ENCODE measurements at places on chromosomes 11 and 22. TPM values are rescaled to one million over a fixed set of nuclear protein-coding genes. Genes with fewer than 3 reads are reported as not detected.

Gene RAB39A
- 7.3 TPM for total RNA-seq

Gene TPCN2
- total RNA-seq, result 43.5 TPM

Gene MOGAT2
- total RNA-seq, result 0.11 TPM

Gene ANGPTL5
- 0.44 TPM for total RNA-seq

Gene C11orf87
- total RNA-seq, result not detected

Gene STK33
- total RNA-seq, result 13.8 TPM

Gene CSNK2A3
- 7.5 TPM for total RNA-seq

Gene B3GAT1
- 2.7 TPM for total RNA-seq

Gene F2
- 0.37 TPM for total RNA-seq

- no peak for DNase-seq
Observed at GRCh38 chr11:126157326-126158030, 54.0 kb downstream of the RPUSD4 start.

GRCh38 chr11:45900916-45901617 is 6.0 kb downstream of the FREY1 start:
- DNase-seq, result no peak

GRCh38 chr11:129056916-129057315 is 114.2 kb upstream of the TP53AIP1 start:
- DNase-seq, result peak; percentile 37

GRCh38 chr22:31140746-31141145 is 438 bp upstream of the PLA2G3 start:
- DNase-seq, result no peak

GRCh38 chr11:64888729-64889511 is 10.5 kb upstream of the EHD1 start:
- no peak for DNase-seq

GRCh38 chr22:21947040-21948014 is 5.3 kb downstream of the PPM1F start:
- DNase-seq, result no peak

DNA sequence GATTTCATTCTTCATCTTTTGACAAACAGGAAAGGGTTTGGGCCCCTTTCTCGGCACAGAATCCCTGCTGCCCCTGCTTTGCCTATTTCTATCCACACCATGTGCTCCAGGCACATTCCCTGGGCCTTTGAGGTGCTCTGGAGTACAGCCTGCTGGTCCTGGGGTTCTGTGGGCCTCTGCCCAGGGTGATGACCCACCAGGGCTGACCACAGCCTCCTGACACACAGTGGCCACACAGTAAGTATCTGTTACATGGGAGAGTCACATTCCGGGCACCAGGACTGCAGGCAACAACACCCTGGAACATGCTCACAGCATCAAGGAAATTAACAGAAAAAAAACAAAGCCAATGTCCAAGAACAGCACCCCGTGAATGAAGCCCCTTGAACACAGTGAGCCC is 39.1 kb downstream of the SCUBE2 start:
- no peak for DNase-seq

- no peak for DNase-seq
Observed at GRCh38 chr11:19176629-19177186, 25.1 kb downstream of the CSRP3 start.

DNA sequence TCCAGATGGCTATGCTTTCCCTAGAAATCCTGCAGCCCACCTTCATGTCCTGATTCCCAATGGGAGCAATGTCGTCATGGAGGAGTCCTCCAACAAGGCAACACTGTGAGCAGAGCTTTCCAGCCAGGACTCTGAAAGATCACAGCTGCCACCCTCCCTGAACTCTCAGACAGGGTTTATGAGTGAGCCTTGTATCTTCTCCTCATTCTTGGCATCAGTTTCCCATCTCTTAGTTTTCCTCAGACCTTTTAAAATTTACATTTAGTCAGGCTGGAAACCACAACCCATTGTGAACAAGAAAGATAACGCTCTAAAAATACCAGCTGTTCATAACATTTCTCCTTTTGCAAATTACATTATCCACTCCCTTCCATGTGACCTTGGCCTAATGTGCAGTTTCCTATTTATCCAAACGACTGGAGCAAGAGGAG is 15.6 kb upstream of the LYVE1 start:
- no peak for DNase-seq

- DNase-seq, result peak; percentile 60
Observed at GRCh38 chr11:2582351-2582945, 117.3 kb downstream of the KCNQ1OT1 start.

DNA sequence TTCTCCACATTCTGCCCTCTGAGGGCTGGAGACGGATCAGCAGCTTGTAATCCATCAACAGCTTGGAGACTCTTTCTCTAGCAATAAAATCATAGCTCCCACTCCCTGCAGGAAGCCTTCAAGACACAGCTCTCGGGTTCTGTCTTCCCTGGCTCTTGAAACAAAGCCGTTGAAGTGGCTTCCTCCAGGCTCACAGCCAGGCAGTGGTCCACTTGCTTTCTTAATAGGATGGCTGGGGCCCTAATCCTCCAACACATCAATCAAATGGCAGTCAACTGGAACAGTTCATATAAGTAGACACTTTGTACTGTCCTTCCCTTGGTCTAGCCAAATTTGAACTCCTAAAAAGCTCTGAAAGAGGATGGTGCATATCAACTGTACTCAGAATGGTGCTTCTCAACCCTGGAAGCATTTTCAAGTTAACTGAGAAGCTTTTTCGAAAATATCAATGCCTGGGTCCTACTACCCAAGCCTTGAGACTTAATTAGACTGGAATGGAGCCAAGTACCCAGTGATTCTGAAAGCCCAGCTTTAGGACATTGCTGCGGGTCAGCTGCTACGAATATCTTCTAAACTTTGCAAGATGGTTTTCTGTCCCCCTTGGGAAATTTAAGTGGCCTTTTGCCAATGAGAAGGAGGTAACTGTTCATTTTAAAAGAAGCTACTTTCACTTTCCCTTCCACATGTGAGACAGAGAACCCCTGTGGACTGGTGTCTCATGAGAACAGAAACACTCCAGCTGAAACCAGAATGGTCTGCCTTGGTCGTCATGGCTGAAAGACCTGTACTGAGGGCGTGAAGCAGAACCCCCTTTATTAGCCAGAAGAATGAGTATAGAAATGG is 74.7 kb downstream of the SC5D start:
- no peak for DNase-seq

GRCh38 chr11:12506404-12506921 is 129.1 kb downstream of the PARVA start:
- DNase-seq, result no peak

- DNase-seq, result peak; percentile 64
Observed at GRCh38 chr11:1841511-1842148, 2.8 kb downstream of the TNNI2 start.

GRCh38 chr22:39309881-39310714 is 9.3 kb downstream of the RPL3 start:
- DNase-seq, result no peak

DNA sequence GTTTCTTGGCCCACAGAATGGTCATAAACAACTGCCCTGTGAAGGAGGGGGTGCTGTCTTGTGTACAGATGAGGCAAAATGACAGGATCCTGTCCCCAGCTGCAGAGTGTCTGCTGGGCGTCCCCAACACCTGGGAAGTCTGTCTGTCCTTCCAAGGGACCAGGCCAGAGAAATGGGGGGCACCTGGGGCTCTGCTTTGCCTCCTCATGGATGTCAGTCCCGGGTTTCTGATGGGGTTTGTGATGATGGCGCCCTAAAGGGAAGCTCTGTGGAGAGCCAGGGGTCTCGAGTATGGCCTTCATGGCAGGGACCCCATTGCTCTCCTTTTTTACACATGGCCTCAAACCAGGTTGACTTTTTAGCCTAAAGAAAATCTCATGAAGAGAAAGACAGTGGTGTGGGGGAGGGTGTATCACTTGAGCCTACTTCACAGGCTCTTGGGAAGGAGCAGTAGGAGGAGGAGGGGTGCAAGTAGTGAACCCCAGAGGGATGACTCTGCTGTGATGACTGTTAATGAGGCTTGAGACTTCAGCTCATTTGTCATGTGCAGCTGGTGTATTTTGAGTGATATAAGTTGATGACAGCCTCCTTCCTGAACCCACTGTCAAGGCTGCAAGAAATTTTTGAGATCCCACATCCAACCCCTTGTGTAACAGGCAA is 40.6 kb upstream of the TUB start:
- DNase-seq, result no peak

- DNase-seq, result peak; percentile 49
Observed at GRCh38 chr22:27667121-27667843, 134.3 kb downstream of the MN1 start.
